Choroid plexus epithelial cell (primary cell): ENCODE measurements at places on chromosomes 13 and 19.

DNA sequence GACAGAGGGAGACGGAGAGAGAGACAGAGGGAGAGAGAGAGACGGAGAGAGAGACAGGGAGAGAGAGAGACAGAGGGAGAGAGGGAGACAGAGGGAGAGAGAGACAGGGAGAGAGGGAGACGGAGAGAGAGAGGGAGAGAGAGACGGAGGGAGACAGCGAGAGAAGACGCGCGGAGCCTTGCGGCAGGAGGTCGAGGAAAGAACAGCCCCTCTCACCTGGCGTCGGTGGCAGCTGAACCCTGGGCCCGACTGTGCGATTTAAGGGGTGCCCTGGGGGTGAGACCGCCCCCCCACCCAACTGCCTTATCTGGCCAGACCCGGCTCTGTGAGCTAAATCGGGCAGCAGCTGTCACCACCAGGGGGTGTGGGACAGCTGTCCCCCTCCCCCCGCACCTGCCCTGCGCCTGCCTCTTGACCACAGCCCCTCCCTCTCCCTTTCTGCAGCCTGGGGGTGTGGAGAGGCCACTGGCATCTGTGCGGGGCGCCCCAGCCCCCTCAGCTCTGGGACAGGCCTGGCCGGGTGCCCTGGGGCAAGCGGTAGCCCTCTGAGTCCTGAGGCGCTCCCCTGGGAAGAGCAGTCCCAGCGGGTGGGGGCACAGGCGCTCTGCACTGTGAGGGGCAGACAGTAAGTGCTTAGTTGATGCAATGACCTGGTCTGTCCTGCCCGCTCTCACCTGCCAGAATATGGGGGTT lies 10.8 kb downstream of the JOSD2 start:
- no peak for DNase-seq

- no peak for DNase-seq
Measured at GRCh38 chr13:75073786-75074185, 408.2 kb downstream of the TBC1D4 start.

- peak; percentile 14 for DNase-seq
Measured at GRCh38 chr13:48230541-48230940, 2.5 kb upstream of the ITM2B start.

DNA sequence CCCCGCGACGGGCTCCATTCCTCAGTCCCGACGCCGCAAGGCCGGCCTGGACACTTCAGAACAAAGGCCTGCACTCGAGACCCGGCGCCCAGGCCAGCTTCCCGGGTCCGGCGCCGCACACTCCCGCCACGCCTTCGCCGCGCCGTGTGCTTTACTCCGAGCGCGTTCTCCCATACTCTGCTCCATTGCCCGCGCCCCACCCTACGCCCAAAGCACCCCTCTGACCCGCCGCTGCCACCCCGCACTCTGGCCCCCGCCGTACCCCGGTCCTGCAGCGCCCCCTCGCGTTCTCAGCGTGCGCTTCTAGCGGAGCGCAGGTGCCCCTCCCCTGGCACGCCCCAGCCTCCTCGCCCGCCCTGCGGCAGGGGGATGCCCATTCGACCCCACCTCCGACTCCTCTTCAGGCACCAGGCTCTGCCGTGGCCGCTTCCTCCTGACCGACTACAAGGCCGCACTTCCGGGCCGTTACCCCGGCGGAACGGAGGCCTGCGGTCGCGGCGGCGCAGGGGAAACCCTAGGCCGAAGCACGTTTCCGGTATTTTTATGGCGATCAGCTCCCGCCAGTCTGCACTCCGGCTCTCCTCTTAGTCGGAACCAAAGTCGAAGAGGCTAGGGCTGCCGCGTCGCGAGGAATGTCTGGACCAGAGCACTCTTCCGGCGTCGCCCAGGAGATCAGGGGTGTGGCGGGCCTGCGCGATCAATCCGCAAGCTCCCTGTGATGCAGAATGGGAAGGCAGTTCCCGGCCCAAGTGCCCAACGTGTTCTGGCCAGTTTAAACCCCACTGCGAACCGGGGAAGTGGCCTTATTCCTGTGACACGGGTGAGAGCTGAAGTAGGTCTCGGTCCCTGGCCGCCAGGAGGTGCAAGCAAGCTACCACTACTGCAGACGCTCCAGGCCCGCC lies at the start of gene ZBTB45:
ZBTB45 (minus strand) TSS at position 456 of the 902 bp plus-strand sequence. CDS start 2,137 bp downstream, outside the sequence.
- DNase-seq, result peak; percentile 98

DNA sequence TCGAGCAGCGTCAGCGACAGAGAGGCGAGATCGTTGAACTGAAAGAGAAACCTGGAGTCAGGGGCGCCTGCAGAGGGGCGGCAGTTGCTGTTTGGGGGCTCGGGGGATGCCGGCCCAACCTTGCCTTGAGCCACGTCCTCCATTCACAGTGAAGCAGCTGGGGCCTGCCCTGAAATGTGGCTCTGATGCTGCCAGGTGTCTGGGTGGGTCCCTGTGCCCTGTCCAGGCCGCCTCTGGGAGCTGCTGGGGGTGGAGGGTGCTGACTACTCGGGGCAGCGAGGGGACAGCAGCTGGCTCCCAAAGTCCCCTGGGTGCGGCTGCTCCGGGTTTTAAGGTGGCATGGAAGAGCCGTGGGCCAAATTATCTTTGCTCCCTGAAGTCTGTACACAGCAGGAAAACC lies 17.7 kb upstream of the RANBP3 start:
- no peak for DNase-seq

DNA sequence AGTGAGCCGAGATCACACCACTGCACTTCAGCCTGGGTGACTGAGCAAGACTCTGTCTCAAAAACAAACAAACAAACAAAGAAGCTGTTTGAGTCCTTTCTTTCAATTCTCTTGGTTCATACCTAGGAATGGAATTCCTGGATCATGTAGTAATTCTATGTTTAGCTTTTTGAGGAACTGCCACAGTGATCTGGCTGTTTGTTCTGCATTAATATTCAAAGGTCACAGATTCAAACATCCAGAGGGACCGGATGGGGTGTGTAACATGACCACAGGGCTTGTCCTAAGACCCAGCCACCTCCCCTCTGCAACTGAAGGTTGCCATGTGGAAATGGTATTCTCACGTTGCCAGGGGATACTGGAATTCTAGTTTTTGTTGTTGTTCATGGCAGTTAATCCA lies 10.2 kb downstream of the COLGALT1 start:
- peak; percentile 23 for DNase-seq

DNA sequence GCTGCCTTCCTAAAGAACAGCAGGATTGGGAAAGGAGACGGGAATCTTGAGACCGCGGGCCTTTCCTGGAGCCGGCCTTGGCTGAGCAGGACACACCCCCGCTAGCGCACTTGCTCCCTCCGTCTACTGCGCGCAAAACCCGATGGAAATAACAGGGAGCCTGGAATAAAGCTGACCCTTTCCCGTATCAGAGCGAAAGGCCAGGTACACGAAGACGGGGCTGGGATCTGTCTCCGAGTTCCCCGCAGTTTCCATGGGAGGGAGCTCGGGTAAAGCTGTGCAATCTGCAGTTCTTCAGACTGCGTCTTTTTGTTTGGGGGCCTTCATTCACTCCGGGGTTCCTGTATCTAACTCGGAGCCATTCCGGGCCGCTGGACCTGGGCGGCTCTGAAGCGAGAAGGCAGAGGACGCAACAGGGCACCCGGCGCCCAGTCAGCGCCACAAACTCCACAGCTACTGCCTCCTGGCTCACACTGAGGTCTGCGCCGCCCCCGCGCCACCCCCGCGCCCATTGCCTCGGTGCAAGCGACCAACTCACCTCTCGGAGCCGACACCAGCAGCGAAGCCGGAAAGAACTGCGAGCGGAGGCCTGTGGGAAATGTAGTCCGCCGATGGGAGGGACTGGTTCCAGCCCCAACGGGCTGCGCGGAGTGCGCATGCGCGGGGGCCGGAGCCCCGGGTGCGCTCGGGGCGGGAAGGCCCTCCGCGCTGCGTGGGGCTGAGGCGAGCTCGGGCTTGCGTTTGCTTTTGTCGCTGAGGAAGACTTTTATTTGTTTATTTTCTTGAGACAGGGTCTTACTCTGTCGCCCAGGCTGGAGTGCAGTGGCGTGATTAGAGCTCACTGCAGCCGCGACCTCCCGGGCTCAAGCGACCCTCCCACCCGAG lies at the start of gene ZFP14:
ZFP14 (minus strand) TSS at position 577 of the 885 bp plus-strand sequence. CDS start 11,309 bp downstream, outside the sequence.
- peak; percentile 95 for DNase-seq

GRCh38 chr13:45051315-45051714 lies 62.0 kb downstream of the GPALPP1 start:
- no peak for DNase-seq

DNA sequence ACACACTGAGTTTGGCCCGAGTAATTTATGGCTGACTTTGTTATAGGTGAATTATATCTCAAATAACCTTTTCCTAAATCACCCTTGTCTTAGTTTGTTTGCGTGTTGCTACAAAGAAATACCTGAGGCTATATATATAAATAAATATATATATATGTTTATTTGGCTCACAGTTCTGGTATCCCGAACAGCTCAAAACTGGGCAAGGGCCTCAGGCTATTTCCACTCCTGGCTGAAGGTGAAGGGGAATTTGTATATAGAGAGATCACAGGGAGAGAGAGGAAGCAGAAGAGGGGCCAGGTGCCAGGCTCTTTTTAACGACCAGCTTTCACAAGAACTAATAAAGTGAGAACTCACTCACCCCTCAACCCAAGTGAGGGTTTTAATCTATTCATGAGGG lies 159.9 kb upstream of the STARD13 start:
- no peak for DNase-seq

DNA sequence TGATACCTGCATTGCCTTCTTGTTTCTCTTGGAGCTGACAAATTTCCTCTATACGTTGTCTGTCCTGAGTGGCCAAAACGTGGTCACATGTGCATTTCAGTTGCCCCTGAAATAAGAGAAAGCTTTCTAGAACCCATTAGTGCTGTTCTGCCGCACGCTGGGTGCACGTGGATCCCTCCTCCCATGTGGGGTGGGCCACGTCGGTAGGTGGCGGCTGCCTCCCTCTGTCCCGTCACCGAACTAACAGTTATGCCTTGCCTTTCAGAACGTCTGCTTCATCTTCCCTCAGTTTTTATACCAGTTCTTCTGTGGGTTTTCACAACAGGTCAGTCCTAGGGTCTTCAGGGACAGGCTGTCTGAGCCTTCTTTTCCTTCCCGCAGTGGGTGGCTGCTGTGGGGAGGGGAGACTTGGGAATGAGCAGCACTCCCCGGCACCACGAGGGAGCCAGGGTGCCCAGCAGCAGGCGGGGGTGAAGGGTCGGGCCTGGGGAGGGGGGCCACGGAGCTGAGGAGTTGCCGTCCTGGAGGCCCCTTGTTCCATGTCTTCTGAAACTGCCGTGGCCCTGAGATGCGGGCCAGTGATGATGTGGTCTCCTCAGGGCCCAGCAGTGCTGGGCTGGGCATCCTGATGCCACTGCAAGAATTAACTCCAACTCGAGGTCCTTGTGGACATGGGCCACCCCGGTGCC lies 109.7 kb upstream of the MCF2L start:
- DNase-seq, result no peak

DNA sequence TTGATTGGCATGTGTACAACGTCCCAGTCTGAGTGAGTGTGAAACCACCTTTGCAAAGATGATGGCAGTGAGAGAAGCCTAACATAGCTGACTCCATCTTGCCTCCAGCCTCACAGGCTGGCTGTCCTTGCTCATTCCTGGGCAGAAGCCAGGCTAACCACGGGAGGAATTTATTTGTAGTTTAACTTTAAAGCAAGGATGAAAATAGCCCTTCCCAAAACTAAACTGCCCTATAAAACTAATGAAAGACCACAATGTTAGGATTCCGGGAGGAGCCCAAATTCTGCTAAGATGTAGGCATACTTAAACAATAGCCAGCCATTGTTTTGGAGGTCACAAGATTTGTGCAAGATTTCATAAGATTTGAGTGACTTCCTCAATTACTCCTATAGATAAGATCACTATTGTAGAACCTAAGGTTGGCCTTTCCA lies 96.6 kb upstream of the LSM14A start:
- peak; percentile 20 for DNase-seq

DNA sequence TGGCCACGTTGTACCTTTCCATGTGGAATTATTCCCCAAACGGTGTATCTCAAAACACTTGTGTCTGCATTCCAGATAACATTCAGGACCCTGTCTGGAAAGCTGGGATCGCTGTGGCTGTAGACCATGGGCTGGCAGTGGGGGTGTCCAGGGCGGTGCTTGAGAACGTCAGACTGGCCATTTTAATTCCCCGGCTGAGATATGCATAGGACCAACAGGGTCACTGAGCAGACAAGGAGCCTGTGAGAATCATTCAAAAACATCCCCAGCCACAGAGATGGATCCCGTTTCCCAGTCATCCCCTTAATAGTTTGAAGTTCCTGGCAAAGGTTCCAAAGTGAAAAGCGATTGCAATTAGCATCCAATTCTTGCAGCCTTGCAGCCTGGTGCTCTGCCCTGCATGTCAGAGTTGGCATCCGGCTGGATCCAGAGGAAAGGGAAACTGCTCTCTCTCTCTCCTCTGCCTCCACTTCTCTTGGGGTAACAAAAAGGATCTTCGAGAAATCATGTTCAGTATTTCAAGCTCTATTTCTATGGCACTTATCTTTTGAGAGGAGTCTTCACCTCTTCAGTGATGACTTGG lies 41.6 kb downstream of the IFT88 start:
- DNase-seq, result peak; percentile 19

DNA sequence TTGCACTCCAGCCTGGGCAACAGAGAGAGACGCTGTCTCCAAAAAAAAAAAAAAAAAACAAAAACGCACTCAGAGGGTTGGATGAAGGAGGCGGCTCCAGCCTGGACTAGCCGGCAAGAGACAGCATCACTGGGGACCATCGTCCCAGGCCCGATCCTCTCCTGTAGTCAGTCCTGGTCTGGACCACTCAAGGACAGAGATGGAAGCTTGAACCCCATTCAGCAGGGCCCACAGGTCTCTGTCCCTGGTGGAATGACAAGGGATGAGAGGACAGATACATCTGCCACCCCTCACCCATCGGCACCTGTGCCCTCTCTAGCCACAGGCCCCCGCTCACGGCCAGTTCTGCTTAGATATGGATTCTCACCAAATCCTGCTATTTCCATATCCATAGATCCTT lies 14.0 kb downstream of the ADGRE5 start:
- no peak for DNase-seq

DNA sequence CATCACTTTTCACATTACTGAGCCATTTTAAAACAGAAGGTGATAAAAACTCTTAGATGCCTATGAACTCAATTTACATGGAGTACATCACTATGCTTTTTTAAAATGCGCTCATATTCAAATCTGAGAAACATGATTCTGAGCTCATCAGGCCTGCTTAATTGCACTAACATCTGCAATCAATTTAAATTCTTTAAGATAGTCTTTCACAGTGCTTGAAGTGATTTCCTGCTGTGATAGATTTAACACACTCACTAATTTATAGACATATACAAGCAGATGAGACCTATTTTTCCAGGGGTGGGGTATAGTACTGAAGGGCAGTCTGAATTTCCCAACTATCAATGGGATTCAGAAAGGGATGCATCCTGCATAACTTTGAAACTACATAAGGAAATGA lies 82.9 kb downstream of the DIAPH3 start:
- no peak for DNase-seq

- no peak for DNase-seq
Measured at GRCh38 chr13:44296856-44297255, 76.8 kb upstream of the SERP2 start.

GRCh38 chr13:87057807-87058520 lies 613.2 kb upstream of the SLITRK5 start:
- DNase-seq, result peak; percentile 81

GRCh38 chr19:2494447-2495129 lies 18.7 kb downstream of the GADD45B start:
- DNase-seq, result peak; percentile 85
